ENCODE measurements at places on chromosomes 13 and 19.

DNA sequence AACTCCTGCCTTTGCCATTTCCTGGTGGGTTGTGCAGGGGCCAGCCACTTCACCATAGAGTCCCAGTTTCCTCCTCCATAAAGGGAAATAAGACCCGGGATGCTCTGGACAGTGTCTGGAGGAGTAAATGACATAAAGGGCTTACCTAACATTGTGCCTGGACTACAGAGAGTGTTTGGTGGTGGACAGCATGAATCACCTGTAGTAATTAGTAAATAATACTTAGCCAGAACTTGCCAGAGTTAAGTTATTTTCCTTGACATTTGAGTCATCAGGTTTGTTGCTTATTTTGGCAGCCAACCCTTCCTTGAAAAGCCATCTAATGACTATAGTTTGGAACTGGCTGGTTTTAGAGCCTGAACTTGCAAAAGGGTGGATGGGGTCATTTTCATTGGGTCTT is 159.2 kb downstream of the SLC7A1 start:
- no peak for DNase-seq

DNA sequence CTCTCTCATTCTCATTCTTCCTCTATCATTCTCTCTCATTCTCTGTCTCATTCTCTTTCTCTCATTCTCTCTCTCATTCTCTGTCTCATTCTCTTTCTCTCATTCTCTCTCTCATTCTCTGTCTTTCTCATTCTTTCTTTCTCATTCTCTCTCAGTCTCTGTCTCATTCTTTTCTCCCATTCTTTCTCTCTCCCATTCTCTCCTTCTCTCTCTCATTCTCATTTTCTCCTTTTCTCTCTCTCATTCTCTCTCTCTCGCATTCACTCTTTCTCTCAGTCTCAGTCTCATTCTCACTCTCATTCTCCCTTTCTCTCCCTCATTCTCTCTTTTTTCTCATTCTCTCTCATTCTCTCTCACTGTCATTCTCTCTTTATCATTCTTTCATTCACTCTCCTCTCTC is 152.0 kb upstream of the UQCRFS1 start:
- DNase-seq: no peak

- DNase-seq: no peak
Measured at GRCh38 chr13:33152389-33152788, 133.2 kb downstream of the STARD13 start.

DNA sequence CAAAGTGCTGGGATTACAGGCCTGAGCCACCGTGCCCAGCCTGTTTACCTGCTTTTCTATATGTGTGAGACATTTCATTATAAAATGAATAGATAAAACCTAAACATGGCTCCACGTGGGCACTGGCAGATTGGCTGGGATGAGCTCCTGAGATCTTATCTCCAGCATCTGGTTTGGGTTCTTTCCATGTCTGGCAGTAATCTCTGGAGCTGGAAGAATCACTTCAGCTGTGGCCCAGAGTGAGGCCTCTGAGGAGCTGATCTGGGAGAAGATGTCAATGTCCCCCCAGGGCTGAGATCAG is 5.5 kb upstream of the SULT2A1 start:
- no peak for DNase-seq

- DNase-seq: no peak
Measured at GRCh38 chr13:38582133-38582532, 104.7 kb upstream of the FREM2 start.

DNA sequence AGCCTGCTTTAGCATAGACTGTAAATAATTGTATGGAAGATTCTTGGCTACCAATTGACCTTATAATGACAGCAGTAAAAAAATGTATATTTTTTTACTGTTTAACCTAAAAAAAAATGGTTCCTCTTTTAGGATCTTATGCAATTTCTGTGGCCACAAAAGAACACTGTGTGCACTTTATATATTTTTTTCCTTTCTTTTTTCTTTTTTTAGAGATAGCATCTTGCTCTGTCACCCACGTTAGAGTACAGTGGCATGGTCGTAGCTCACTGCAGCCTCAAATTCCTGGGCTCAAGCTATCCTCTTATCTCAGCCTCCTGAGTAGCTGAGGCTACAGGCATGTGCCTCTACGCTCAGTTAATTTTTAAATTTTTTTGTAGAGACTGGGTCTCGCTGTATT is 6.1 kb downstream of the FLT3 start:
- no peak for DNase-seq

DNA sequence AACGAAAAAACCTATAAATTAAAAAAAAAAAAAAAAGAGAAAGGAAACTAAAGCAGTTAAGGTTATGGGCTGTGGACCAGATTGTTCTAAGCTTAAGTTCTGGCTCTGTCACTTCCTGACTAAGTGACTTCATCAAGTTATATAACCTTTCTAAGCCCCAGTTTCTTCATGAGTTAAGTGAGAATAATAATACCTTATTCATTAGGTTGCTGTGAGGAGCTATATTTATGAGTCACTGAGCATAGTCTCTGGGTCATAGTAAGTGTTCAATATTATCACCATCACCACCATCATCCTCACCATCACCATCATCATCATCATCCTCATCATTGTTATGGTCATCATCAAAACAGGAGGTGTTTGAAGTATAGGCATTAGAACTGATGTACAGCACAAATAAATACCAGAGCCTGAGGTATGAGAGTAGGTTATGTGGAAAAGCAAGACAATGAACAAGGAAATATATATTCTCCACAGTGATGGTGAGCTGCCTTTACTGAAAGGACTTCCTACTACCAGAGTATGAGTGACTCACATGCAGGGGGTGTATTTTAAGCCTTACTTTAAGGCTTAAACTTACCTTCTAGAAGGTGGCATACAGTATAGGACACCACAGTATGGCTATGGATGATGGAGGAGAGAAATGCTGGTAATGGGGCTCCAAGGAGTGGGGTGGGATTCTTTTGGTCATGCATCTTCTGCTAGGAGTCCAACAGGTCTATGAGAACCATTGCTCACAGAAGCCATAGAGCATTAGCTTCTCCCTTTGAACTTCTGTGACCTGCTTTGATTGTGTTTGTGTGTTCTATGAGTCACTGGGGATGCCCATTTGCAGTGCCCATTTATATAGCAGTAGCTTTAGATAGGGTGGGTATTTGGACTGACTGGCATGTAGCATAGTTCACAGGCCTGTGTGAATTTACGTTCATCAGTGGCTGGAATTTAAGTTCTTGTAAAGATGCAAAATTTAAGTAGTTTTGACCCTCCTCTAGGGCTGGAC is 104.4 kb downstream of the KLF5 start:
- DNase-seq: no peak

DNA sequence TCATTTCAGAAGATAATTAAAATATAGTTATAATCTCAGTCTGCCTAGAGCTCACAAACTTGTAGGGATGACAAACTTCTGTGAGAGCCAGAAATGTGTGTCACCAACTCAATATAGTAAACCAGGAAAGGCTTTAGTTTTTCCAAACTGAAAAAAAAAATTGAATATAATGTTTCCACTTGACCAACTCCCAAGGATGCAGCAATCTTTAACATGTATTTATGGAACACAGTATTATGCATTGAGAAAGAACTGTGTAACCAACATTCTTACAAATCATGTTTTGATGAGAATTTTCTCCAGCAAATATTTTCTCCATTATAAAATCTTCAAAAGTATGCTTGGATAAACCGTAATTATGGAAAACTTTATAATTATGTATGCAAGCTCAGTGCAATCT is 50.1 kb upstream of the KLF12 start:
- no peak for DNase-seq

DNA sequence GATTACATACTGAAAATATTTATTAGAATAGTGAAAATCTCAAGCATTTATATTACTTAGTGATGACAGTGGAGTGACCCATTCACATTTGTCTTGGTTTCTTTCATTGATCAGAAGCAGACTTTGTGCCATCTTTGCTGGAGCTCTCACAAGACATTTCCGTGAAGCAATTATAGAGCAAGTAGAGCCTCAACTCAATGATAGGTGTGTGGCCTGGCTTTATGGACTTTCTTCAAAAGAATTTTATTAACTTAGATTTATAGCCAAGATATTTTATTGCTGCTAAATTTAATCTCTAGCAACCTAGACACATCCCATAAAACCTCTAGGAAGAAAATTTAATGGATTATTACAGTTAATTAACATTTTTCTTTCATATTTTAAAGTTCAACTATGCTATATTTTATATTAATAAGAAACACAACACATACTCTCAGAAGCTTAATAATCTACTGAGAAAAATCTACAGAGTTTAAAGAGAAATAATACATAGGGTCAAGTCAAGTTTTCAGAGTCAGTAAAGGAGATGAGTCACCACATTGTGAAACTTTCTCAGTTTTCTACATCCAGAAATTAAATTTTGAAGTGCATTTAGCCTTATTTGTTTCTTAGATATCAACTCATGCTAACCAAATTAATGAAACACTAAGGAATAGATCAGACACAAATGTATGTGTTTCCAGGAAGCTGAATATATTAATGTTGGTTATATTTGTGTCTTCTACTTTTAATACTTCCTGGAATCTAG is 160.5 kb downstream of the LACC1 start:
- no peak for DNase-seq

DNA sequence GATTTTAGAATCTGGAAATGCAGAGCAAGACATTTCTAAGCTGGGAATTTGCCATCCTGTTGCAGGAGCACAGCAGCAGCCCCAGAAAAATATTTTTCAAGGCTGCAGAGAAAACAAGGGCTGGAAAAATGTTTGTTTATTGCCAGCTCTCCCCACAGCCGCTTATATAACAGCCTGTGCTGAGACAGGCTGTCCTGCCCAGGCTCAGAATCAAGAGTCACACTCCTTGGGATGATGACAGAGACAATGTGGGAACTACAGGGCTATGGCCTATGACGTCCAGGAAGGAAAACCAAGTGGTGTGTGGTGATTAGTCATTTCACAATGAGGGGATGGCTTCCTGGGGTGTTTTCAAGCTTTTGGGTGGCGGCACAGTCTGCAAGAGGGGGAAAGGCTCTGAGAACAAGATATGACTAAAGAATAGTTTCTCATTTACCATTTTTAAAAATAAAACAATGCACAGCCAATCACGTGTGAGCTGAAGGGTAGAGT is 136.3 kb upstream of the SERP2 start:
- DNase-seq: no peak

DNA sequence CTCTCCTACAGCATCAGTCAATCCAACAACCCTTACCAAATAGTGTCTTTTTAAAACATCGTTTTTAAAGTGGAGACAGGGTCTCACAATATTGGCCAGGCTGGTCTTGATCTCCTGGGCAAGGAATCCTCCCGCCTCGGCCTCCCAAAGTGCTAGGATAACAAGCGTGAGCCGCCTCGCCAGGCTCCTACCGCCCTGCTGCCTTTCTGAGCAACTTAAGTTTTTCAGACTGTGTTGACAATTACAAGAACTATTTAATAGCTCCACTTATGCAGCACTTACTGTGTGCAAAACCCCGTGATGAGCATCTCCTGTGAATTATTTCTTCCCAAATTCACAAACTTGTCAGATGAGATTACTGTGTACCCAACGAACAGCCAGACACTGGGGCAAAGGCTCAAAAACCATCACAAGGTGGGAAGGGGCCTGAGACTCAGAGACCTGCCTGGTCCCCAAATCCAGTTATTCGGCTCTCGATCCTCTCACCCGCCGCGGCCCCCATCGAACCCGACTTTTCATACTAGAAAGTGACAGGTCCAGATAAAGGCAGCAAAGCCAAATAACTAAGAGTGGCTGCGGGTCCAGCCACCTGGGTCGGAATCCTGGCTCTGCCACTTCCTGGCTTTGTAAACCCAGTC is 581 bp downstream of the RPL18 start:
- no peak for DNase-seq

- DNase-seq: no peak
Measured at GRCh38 chr13:111343186-111343805, 22.9 kb downstream of the TEX29 start.

- no peak for DNase-seq
Measured at GRCh38 chr13:30835442-30835841, 70.6 kb upstream of the MEDAG start.

- no peak for DNase-seq
Measured at GRCh38 chr13:45119469-45119990, 780 bp upstream of the GTF2F2 start.

GRCh38 chr13:46181840-46182490 is at the start of gene LCP1:
LCP1 (minus strand) TSS chr13:46182177; CDS start chr13:46159662, 22,515 bp downstream.
- no peak for DNase-seq

GRCh38 chr13:33264620-33264978 is 21.0 kb downstream of the STARD13 start:
- no peak for DNase-seq

DNA sequence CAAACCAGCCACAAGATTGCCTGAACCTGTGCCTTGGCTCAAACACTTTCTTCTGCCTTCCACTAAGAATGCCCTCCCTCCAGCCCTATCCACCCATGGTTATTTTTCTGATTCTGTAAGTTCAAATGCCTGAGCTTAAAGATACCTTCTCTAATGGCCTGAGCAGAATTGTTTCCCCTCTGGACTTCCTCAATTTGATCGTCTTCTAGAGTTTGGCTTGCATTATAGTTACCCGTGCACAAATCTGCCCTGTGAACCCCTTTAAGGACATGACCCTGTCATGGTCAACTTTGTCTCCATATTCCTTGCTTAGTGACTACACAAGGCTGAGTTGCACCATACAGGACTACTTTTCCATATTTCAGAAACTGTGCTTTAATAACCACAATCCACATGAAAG is 481.0 kb downstream of the FOXO1 start:
- DNase-seq: no peak

- no peak for DNase-seq
Measured at GRCh38 chr13:69872321-69873047, 235.1 kb upstream of the ATXN8OS start.

DNA sequence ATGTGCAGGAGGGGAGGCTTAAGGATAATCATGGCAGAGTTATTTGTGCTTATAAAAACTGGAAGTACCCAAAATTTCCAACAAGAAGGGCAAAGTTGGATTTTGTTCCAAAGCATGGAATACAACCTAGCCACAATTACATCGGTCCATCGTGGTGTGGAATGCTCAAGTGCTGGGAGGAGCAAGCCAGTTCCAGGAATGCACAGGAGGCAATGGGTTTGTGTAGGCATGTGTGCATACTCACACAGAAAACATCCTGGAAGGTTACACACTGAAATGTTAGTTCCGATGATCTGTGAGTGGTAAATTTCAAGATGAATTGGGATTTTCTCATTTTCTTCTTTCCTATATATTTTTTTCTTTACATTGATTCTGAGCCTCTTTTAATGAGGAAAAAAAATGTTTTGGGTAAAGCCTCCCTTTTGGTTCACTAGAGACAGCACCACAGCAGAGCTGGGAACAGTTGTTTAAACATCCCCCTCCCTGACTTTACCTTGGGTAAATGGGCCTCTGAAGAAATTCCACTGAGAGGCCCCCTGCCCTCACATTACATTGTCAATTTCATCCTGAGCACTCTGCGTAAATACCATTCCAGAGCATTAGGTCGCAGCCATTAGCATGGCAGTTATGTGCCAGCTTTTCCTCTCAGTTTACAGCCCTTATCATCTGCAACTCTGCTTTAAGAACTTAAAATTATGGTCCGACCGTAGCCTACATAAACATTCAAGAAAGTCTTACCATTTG is 122.0 kb downstream of the UQCRFS1 start:
- no peak for DNase-seq

DNA sequence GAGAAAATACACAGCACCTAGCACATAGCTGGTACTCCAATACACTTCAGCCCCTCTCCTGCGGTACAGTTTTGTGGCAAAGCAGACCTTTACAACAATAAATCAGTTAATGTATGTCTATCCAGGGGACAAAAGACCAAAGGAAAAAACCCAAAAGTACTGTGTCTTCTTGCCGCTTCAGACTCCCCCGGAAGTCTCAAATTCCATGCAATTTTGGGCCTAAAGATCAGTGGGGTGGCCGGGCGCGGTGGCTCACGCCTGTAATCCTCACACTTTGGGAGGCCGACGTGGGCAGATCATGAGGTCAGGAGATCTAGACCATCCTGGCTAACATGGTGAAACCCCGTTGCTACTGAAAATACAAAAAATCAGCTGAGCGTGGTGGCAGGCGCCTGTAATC is 16.2 kb downstream of the CARS2 start:
- DNase-seq: no peak
